ENCODE measurements at places on chromosomes 5 and 9.

- no peak overlapping the region for H3K4me3 ChIP-seq
- no peaks in the 10 kb centered on the region for H3K27me3 ChIP-seq
- H3K36me3 ChIP-seq = no peaks in the 10 kb centered on the region
- no peak overlapping the region for H3K27ac ChIP-seq
- no peaks in the 10 kb centered on the region for H3K4me1 ChIP-seq
Measured at GRCh38 chr5:31598640-31599611, 40.0 kb upstream of the PDZD2 start.

DNA sequence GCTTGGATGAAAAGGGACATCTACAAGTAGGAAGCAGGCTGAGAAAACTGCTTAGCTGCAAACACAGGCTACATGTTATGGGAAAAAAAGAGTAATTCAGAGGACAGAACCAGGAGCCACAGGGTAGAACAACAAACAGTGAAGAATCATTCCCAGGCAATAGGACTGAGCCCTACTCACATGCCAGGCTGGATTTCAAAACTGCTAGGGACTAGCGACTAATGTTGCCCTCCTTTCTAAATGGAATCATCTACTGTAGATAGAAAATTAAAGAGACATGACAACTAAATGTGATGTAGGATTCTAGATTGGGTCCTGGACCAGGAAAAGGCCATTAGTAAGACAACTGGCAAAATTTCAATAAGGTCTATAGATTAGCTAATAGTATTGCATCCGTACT lies 15.3 kb downstream of the NRG2 start:
- no peak overlapping the region for H3K4me3 ChIP-seq
- H3K27ac ChIP-seq = no peak overlapping the region
- no peaks in the 10 kb centered on the region for H3K4me1 ChIP-seq

DNA sequence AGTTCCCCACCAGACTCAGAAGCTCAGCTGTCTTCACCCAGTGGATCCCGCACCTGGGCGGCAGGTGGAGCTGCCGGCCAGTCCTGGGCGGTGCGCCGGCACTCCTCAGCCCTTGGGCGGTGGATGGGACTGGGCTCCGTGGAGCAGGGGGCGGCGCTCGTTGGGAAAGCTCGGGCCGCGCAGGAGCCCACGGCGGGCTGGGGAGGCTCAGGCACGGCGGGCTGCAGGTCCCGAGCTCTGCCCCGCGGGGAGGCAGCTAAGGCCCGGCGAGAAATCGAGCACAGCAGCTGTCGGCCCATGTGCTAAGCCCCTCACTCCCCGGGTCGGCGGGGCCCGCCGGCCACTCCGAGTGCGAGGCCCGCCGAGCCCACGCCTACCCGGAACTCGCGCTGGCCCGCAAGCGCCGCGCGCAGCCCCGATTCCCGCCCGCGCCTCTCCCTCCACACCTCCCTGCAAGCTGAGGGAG lies 560.0 kb downstream of the BRINP1 start:
- H3K4me3 ChIP-seq = no peak overlapping the region
- no peak for DNase-seq
- no peaks in the 10 kb centered on the region for H3K36me3 ChIP-seq
- no peaks in the 10 kb centered on the region for H3K4me1 ChIP-seq
- H3K27ac ChIP-seq = no peak overlapping the region
- H3K27me3 ChIP-seq = no peaks in the 10 kb centered on the region

DNA sequence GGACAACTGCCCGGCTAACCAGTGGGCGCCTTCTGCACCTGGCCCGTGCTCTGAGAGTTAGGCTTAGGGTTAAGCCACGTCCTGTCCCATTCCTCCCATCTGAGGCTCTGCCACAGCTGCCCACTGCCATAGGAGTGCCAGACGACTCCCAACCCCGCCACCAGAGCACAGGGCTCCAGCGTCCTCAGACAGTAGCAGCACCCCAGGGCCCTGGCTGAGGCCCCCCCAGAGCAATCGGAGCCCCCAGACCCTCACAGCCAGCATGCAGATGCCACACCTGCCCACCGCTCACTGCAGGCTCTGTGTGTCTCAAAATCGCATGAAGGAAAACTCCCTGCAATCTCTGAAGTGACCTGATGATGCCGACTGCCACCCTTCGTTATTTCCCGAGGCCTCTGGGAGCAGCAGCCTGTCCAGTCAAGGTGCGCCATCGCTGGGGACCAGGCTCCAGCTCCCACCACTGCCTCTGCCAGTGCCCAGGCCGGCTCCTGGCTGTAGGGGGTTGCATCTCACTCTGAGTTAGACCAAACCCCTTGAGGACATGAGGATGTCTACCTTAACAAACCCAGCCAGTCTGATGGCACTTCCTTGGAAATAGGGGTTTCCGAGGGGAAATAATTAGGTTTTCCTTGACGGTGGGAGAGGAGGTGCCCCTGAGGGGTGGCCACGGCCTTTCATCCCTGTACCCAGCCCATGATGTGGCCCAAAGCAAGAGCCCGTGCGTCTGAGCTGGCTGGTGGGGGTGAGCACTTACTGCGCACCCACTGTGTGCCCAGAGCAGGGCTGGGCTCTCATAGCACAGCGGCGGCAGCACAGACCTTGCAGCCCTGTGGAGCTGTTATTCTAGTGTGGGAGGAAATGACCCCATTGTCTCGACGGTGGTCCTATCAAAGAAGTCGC lies 58.0 kb upstream of the RNF130 start:
- DNase-seq = no peak
- H3K36me3 ChIP-seq = no peaks in the 10 kb centered on the region
- H3K27me3 ChIP-seq = peaks cover 23% of the 10 kb centered on the region

DNA sequence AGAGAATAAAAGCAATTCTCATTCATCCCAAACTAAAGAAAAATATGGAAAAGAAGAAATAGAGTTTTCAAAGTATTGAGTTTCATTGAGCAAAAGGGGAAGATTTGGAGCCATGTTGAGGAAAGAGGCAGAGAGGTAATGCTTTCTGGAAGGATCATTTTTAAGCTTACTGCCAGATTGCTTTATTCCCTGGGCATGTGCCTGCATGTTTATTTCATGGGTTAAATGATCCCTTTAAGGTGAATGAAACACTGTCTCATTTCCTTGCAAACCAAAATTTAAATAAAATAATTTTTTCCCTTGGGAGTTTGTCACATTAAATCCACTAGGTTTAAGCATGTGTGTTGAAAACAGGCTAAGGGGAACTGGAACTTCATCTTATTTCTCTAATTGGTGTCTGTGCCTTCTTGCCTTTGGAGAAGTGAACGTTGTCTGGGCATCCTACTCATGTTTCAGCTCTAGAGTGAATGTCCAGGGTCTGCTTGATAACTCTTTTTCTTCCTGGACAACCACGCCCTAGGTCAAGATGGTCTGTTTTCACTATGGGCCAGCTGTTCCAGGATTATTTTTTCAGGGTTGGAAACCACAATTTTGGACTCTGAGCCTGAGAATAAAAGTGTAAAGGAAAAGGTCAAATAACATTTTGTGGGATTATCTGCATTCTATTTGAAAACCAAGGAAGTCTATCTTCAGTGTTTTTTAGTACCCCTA lies 114.1 kb upstream of the ELL2 start:
- H3K27me3 ChIP-seq = no peaks in the 10 kb centered on the region
- H3K27ac ChIP-seq = no peak overlapping the region
- no peak overlapping the region for H3K4me3 ChIP-seq
- H3K4me1 ChIP-seq = no peaks in the 10 kb centered on the region
- H3K36me3 ChIP-seq = no peaks in the 10 kb centered on the region

- H3K4me3 ChIP-seq = no peak overlapping the region
- no peaks in the 10 kb centered on the region for H3K4me1 ChIP-seq
- DNase-seq = no peak
Measured at GRCh38 chr5:308672-309271, 12.7 kb upstream of the AHRR start.

GRCh38 chr9:105131981-105132380 lies 112.5 kb upstream of the SLC44A1 start:
- no peaks in the 10 kb centered on the region for H3K27me3 ChIP-seq
- H3K36me3 ChIP-seq = no peaks in the 10 kb centered on the region
- no peak overlapping the region for H3K4me3 ChIP-seq
- no peak for DNase-seq
- no peak overlapping the region for H3K27ac ChIP-seq

Measured in transverse colon (tissue), 4 donors.